NCI-H446 (cell line): ENCODE measurements at places on chromosomes 13 and 19.

DNA sequence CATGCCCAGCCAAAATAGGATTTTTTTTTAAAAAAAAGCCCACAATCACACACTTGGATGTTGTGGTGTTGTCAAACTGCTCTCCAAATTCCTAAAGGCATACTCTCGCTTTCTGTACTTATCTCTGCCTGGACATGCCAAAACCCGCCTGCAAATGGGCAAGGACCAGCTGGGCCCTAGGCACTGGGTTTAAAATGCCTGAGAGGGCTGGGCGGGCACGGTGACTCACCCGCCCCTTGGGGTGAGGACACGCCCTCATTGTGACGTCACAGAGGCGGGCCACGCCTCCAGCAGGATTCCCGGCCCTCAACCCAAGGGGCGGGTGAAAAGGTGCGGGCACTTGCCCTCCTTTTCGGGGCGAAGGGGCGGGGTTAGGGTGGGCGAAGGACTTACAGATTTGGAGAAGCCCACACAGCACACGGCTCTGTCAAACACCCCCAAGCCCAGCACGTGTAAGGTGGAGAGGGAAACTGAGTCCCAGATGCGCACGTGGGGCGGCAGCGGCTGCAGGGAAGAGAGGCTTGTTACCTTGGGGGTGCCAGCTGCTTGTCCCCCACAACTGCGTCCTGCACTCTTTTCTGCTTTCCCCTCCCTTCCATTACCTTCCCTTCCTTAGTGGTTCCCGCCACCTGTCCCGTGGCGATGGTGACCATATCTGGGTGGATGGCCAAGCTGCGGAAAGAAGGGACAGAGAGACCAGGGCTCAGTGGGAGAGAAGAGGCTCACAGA is 6.6 kb downstream of the EML2 start:
- DNase-seq, result peak; percentile 84

- DNase-seq, result no peak
Observed at GRCh38 chr13:55394470-55394869, 1746.2 kb upstream of the PRR20A start.

GRCh38 chr19:50703915-50704796 is 15.4 kb downstream of the SHANK1 start:
- DNase-seq, result no peak

DNA sequence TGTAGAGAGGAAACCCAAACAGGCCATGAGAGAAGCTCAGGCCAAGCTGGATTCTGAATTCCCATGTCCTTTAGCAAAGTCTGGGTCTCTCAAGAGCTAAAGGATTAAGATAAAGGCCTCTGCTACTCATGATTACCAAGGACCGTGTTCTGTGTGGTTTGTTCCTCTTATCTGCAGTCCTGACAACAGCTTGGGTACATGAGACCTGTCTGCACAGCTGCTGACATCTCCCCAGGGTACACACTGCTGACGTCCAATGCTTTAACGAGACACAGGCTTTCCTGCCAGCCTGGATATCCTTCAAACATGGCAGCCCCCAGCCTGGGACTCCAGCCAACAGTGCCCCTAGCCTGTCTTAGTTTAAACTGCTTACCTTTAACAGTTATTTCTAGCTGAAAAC is 211.0 kb downstream of the SLC7A1 start:
- no peak for DNase-seq

- DNase-seq, result peak; percentile 54
Observed at GRCh38 chr13:44810061-44810840, 179.0 kb downstream of the NUFIP1 start.

DNA sequence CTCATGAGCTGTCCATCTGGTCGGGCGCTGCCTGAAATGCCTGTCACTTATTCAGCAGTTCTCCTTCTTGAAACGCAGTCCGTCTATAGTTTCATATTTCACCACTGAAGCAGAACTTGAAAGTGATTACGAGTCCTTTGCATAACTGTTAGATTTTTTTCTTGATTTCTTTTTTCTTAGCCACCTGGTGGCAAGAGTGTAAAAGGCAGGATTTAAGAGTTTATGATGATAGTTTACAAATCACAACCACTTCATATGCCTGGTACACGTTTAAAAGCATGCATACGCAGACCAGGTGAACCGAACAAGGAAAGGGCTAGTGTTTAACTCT is 45.8 kb downstream of the GGACT start:
- peak; percentile 43 for DNase-seq

DNA sequence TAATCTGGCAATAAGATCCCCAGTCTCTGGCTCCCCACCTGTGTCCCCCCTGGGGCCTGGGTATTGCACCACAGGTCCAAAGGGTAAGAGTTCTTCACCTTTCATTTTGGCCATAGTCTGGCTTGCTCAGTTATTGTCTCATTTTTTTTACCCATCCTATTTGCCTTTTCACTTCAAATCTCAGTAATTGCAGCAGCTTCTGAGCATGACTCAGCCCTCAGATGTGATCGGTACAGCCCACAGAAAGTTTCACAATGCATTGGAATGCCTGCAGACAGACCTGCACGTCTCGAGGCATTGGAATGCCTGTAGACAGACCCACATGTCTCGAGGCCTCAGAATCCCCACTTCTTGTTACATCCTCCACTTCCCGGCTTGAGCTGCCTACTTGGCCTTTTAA is 173.6 kb downstream of the NUFIP1 start:
- no peak for DNase-seq

GRCh38 chr19:10816691-10817090 is 19.3 kb downstream of the TMED1 start:
- DNase-seq, result no peak

- DNase-seq, result no peak
Observed at GRCh38 chr19:2154587-2155075, 3.3 kb upstream of the AP3D1 start.

DNA sequence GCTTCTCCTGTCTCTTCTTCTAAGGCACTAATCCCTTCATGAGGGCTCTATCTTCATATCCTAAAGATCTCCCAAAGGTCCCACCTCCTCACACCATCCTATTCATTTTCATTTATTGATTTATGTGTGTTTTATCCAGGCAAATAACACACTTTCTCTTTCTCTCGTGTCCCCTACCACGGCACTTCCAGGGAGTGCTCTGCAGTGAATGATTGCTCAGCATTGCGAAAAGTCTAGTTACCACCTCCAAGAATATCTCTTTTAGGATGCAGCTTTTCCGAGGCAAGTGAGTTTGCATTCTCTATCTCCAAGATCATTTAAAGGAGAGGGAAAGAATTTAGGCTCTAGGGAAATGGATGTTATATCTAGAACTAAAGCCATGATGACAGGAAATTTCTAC is 101.7 kb downstream of the MIPEP start:
- DNase-seq, result no peak

GRCh38 chr19:13931391-13932148 is 6.6 kb downstream of the PODNL1 start:
- DNase-seq, result no peak

DNA sequence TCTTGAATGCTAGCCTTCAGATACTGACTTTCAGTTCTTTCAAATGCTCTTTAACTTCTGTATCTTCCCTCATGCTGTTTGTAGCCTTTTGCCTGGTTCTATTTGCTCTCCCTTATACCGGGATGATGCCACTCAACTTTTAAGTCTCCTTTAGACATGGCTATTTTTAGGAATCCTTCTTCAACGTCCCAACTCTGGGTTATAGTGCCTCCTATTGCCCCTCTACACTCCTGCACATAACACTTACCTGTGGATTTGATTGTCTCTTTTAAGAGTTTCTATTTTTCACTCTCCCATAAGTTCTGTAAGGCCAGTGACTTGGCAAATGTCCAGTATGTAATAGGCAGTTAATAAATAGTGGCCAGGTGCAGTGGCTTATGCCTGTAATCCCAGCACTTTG is 343.0 kb downstream of the KLF5 start:
- DNase-seq, result no peak

- DNase-seq, result no peak
Observed at GRCh38 chr13:31898378-31899071, 133.0 kb upstream of the FRY start.
